ENCODE measurements at places on chromosomes 16 and 17.

- DNase-seq, result no peak
These were observed 6.8 kb downstream of the ERN1 start for GRCh38 chr17:64123114-64123513.

- DNase-seq, result no peak
These were observed 114.0 kb downstream of the PRKCA start for GRCh38 chr17:66416207-66416940.

DNA sequence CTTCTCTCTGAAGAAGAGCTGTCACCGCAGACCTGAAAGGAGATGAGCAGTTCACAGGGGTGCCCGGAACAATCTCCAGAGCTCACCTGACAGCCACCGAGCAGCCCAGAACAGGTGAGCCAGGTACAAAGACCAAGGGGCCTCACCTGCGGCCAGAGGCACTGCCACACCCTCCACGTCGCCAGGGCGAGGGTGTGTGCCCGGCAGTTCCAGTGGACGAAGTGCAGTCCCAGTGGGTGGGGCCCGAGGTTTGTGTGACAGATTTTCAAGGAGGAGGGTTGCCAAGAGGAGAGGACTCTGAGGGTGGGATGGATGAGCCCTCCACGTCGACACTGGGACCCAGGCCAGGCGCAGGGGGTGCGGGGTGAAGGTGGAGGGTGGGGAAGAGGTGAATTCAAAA is 61.7 kb downstream of the SMPD3 start:
- no peak for DNase-seq

DNA sequence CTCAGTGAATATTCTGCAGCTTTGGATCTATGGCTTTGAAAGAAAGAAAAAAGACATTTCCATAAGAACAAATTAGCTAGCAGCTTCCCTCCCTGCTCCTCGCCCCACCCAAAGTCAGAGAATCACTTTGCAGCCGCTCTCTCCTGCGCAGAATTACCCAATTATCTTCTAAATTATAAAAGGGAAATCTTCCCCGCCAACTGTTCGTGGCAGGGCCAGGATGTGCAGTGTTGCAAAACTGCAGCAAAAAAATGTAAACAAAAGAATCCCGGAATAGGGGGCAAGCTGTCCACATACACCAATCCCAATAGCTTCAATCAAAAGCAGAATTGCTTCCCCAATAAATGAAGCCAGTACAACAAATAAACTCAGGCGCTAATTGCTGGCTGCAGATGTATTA is 510.6 kb downstream of the RBFOX1 start:
- no peak for DNase-seq

DNA sequence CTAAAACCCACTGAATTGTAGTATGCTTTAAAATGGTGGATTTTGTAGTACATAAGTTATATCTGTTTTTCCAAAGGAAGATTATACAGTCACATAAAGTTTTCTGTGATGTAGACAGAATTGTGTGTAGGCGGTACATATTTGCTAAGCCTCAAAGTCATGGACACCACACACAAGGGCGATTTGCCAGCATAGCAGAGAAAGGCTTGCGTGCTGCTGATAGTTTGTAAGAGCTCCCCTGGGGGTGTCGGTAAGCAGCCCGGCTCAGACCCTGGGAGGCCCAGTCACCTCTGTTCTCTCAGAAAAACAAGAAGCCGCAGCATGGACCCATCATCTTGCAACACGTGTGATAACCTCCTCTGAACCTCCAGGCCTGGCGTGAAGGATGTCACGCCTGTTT is 38.3 kb upstream of the AKTIP start:
- no peak for DNase-seq

GRCh38 chr17:72797142-72797541 is 295.3 kb downstream of the SLC39A11 start:
- DNase-seq, result no peak

DNA sequence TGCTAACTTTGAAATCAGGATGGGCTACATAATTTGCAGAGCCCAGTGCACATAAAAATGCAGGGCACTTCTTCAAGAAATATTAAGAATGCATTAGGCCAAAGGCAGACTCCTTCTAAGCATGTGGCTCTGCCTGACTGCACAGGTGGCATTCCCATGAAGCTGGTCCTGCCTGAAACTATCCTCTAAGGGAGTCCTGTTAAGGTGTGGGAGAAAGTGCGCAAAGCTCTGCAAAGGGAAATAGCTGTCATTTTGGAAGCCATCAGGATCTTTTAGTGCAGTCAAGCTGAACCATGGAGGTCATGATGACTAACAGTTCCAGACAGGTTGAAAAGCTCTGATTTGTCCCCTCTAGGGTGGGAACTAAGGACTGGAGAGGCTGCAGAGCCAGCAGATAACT is 41.9 kb upstream of the CRHR1 start:
- DNase-seq, result no peak

- no peak for DNase-seq
These were observed 10.2 kb downstream of the TBKBP1 start for GRCh38 chr17:47704116-47704515.

- no peak for DNase-seq
These were observed 155.2 kb downstream of the SHISA9 start for GRCh38 chr16:13056607-13057006.

GRCh38 chr17:39009581-39010001 is 42.4 kb upstream of the FBXO47 start:
- no peak for DNase-seq

- no peak for DNase-seq
These were observed 721 bp upstream of the WFIKKN2 start for GRCh38 chr17:50834429-50835300.

GRCh38 chr16:72959301-72959996 is 88.5 kb downstream of the ZFHX3 start:
- DNase-seq, result no peak

DNA sequence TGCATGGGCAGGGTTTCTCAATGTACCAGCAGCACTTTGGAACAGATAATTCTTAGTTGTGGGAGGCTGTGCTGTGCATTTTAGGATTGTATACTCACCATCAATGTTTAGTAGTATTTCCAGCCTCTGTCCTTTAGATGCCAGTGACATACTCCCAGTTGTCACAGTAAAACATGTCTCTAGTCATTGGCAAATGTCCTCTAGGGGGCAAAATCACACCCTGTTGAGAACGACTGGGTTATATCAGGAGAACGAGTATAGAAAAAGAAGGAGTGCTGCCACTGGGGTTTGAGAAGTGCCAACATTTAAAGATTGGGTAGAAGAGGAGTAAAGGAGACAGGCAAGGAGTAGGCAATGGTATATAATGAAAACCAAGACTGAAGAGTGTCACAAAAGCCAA is 37.9 kb upstream of the SMIM36 start:
- DNase-seq, result no peak

DNA sequence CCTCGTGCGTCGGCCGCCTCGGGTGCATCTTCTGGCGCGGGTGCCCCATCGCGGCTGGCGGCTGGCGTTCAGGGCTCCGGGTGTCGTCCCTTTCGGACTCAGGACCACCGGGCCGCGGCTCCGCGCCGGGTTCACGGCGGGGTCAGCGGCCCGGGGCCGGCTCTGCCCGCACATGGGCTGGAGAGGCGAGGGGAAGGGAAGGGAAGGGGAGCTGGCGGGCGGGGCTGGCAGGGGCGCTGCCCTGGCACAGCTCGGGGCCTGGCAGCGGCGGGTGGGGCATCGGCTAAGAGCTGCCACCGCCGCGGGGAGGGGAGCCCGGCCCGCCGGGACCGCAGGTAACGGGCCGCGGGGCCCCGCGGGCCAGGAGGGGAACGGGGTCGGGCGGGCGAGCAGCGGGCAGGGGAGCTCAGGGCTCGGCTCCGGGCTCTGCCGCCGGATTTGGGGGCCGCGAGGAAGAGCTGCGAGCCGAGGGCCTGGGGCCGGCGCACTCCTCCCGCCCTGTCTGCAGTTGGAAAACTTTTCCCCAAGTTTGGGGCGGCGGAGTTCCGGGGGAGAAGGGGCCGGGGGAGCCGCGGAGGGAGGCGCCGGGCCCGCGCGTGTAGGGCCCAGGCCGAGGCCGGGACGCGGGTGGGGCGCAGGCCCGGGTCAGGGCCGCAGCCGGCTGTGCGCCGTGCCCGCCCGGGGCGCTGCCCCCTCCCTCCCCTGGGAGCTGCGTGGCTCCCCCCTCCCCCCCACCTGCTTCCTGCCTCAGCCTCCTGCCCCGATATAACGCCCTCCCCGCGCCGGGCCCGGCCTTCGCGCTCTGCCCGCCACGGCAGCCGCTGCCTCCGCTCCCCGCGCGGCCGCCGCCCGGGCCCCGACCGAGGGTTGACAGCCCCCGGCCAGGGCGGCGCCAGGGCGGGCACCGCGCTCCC is 646 bp downstream of the HIC1 start:
- DNase-seq, result peak; percentile 33

DNA sequence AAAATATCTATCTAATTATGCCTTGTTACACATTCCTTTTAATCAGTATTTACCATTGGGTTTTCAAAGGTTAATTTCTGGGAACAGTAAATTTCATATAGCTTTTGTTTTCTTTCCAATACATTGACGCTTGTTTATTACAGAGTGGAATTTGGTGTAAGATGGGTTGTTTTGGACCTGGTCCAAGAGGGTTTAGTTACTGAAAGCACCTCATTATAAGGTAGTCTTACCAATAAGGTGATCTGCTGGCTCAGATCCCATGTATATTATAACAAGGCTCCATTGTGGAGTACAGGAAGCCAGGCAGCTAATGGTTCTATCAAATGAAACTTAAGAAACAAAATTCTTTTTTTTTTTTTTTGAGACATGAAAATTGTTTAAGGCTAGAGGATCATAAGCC is 87.3 kb upstream of the NACA2 start:
- DNase-seq, result no peak

DNA sequence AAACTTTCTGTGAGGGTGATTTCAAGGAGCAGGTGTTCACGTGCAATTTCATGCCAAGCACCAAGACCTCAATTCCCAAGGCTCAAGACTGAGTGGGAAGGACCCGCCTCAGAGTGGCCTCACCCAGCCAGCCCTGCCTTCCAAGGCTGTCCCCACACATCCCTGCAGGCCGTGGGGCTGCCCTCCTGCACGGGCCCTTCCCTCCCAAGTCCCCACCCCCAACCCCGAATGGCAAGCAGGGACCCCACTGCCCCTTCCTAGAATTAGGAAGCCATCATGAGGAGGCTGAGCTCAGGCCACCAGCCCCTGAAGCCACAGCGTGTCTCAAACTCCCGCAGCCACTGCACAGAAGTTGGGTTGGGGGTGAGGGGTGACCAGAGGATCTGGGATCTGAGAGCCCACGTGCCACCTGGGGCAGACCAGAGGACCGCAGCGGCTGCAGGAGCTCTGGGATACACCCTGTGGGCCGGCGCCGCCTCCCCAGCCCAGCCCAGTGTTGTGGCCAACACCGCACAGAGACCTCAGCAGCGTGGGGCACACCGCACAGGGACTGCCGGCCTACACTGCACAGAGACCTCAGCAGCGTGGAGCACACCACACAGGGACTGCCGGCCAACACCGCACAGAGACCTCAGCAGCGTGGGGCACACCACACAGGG is 20.7 kb downstream of the GNPTG start:
- no peak for DNase-seq

DNA sequence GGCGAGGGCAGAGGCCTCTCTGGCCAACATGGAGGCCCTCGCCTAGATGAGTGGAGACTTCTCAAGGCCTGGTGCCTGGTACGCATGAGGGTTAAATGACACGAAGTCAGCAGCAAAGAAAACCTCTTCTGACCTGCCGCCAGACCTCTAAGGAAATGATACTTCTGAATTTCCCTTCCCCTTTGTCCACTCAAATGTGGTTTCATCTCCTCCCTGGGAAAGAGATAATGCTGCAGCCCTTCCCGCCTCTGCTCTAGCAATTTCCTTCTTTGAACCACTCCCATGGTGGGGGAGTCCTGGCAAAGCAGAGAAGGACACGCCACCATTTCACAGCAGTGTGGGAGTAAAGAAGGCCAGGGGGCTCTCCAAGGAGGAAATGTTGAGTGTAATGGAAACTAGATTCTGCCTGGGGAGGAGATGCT is 65.7 kb upstream of the BCAR1 start:
- DNase-seq, result no peak

GRCh38 chr17:79702034-79702433 is 28.7 kb upstream of the ENPP7 start:
- DNase-seq, result no peak

- DNase-seq, result no peak
These were observed 426.1 kb upstream of the DYNLRB2 start for GRCh38 chr16:80114699-80115098.

DNA sequence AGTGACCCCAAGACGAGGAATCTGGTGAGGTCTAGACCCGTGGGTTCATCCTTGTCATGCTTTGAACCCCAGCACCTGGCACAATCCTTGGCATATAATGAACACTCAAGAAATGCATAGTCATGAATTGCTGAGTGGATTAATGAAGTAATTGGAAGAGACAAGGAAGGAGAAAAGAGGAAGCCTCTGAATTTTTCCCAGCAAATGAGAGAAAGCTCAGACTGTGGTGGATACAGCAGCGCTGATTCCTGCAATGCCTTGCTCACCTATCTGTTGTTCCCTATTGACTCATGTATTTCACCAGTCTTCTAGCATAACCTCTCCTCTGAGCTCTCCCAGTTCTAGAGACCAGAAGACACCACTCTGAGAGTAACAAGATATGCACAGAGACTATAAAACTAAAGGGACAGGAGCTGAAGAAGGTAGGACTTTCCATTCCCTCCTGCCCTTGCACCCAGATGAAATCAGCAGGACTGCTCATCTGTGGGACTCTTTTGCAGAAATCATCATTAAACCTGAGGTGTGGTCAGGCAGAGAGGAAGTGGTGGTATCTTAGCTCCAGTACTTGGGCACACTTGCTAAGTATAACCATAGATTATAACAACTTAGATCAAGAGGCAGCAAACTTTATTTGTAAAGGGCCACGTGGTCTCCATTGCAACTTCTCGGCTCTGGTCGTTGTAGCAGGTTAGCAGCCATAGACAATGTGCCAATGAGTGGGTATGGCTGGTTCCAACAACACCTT is 102.8 kb downstream of the MAF start:
- no peak for DNase-seq

- DNase-seq, result no peak
These were observed 17.2 kb downstream of the NUDT7 start for GRCh38 chr16:77739559-77739892.

GRCh38 chr17:77516902-77517301 is 376.1 kb downstream of the SEC14L1 start:
- DNase-seq, result peak; percentile 31
